ENCODE measurements at places on chromosomes 5 and 9.

GRCh38 chr5:157358871-157359270, 92.9 kb downstream of the CYFIP2 start:
- DNase-seq, result no peak

DNA sequence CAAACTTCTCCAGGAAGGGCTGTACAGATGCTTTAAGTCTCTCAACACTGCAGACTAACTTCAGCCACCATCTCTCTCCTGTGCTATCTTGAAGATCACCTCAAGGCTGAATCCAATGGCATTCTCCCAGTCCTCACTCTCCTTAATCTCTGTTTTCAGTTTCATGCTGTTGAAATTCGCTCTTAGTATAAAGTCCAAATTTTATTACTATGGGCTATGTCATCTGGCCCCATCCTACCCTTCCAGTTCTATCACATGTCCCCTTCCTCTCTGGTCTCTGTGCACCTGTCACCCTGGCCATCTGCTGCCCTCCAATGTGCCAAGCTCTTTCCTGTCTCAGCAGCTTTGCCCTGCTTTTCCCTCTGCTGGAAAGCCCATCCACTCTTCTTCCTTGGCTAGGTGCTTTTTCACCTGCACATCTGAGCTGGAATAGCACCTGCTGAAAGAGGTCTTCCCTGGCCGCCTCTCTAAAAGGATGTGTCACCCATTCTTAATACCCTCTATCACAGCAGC, 284.7 kb upstream of the MAP3K1 start:
- no peak for DNase-seq

GRCh38 chr5:116532762-116533525, 41.7 kb downstream of the SEMA6A start:
- no peak for DNase-seq

DNA sequence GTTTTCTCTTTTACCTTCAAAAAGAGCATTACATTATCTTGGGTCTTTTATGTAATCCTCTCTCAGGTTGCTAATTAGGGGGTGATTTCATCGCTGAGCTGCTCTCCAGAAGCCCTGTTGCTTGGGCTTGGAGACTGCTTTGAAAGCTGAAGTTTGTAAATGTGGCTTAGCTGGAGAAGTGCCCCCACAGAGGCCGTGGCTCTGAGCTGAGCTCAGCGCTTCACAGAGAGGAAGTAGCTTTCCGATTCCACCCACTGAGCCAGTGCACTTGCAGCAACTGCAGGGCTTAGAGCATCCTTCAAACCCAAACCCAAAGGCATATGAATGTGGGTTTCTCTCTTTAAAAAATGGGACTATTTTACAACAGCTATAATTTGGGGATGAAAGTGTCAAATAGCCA, 13.7 kb upstream of the NXNL2 start:
- DNase-seq, result no peak

DNA sequence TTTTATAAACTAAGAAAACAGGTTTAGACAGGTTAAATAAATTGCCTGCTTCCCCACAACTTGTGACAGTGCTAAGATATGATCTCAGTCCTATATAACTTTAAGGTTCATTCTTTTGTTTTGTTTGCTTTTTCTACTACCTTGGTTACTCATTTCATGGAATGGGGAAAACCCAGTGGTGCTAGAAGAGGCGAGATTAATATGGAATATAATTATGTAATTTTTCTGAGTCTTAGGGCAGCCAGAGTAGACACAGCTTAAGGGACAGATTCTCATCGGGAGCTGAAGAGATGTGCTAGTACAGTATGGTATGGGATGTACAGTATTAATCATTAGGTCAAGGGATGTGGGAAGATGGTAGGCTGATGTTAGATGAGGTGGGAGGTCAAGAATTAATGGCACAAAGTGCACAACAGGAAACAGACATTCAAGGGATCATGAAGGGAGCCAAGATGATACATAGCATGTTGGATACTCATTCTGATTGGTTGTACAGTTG, 6.2 kb downstream of the TRIM32 start:
- peak; percentile 47 for DNase-seq

- no peak for DNase-seq
Observed at GRCh38 chr9:74557571-74557970, 60.4 kb downstream of the RORB start.

DNA sequence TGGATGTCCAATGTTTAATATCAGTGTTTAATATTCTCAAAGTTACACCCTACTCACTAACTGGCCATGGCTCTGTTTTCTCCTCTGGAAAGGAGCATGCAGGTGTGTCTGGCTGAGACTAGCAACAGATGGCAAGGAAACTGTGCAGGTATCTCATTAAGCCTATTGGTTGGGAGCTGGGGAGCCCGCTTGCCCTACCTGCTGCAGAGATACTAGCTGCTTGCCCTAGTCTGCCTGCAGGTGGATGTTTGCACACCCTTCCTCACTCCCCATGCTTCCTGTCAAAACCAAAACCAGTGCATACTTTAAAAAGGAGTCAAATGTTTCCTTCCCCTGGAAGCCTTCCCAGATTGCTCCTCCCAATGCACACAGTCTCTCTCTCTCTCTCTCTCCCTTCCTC, 228.3 kb upstream of the RASEF start:
- DNase-seq, result no peak

GRCh38 chr5:177189965-177190364, 56.4 kb downstream of the NSD1 start:
- DNase-seq, result no peak

DNA sequence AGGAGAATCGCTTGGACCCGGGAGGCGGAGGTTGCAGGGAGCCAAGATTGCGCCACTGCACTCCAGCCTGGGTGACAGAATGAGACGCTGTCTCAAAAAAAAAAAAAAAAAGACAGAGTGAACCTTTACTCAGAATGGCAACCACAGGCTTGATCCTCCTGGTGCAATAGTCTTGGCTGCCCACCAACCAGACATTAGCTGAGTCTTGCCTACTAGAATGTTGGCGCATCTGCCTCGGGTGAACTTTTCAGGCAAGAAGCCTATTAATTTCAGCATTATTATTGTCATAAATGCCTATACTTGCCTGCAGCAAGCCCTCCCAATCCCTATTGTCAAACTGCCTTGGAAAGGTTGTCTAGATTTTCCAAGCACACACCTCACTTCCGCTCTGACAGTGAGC, 4.2 kb downstream of the SERINC5 start:
- DNase-seq, result no peak

DNA sequence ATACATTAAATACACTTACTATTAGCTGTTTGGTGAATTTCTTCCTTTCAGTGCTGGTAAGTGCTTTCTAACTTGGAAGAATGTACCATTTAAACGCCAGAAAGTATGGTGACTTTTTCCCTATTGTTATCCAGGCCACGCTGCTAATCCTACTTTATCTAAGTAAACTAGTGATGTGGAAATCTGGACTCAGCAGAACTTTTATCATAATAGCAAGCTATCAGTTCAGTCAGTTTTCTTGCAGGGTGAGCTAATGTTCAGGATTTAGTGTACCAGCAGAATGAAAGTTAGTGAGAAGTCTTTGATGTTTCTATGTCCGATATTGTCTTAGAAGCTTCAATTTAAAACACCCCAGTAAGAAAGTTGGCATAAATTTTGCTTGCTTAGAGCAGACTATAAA, 72.2 kb downstream of the HSD17B4 start:
- no peak for DNase-seq

- DNase-seq, result no peak
Observed at GRCh38 chr9:85224301-85224700, 517.5 kb downstream of the AGTPBP1 start.

DNA sequence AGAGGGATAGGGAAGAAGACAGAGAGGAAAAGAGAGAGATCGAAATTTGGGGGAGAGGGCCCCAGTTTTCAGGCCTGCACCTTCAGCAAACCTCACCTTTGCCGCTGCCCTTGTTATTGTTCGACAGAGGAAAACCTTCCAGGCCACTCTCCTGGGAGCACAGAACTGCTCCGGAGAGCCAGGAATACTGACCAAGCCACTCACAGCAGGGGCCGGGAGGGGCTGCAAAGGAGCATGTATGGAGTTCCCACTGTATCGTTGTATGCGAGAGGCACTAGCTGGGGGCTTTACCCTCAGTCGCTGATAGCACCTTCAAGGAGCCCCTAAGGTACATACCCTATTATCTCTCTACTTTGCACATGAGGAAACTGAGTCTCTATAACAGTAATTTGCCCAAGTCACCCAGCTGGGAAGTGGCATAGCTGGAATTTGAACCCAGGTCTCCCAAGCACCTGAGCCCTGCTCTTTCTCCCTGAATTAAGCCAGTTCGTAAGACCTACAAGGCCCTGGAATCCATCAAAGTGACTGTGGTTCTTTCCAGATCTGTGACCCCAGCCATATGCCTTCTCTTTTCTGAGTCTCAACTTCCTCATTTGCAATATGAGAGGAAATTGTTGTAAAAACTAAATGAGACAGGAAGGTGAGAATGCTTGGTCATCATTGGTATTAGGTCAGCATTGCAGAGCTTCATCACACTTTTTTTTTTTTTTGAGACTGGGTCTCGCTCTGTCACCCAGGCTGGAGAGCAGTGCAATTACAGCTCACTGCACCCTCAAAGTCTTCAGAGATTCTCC, 21.0 kb upstream of the FOXE1 start:
- no peak for DNase-seq

GRCh38 chr9:19690128-19690527, 98.7 kb downstream of the SLC24A2 start:
- no peak for DNase-seq

DNA sequence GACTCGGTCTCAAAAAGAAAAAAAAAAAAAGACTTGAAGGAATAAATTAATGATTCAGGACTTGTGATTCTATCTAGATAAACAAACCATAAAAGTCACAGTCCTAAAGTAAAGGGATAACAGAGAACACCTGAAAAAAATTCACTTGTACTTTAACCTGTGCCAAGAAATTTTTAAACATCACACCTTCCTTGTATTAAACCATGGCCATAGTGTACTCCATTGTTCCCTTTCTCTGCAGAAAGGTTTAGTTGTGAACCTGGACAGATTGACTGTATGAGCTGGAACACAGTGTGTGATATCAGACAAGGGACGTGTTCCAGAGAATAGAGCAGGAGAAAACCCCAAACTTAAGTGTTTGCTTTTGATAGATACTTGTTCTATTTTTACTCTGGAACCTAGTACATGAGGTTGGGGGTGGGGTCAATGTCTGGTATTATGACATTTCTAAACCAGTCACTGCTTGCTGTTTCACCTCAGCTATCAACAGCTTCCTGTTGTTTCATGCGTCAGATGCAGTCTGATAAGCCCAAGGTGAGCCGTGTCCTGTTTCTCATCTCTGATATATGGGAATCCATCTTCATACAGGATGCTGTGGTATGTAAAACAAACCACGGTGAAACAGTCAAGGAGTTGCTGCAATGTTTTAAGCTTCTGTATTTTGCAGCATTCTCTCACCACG, 62.5 kb upstream of the ITGA1 start:
- no peak for DNase-seq

GRCh38 chr5:15472116-15472515, 27.9 kb upstream of the FBXL7 start:
- no peak for DNase-seq

- no peak for DNase-seq
Observed at GRCh38 chr5:8156706-8157105, 287.8 kb downstream of the MTRR start.

GRCh38 chr5:14936588-14936987, 65.0 kb upstream of the ANKH start:
- DNase-seq, result no peak

DNA sequence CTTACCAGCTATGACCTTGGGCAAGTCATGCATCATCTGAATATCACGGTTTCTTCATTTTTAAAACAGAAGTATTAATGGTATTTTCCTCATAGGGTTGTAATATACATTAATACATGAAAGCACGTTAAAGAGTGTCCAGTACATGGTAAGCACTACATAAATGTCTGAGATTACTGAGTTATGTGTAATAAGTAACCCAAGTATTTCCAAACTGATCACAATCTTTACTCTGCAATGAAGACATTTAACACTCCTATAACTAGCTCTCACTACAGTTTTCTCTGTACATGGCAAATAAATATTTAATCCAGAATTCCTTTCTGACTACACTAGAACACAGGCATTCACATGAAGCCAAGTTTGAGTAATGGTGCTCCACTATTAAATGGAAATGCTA, 4.0 kb downstream of the GLDC start:
- DNase-seq, result peak; percentile 49

DNA sequence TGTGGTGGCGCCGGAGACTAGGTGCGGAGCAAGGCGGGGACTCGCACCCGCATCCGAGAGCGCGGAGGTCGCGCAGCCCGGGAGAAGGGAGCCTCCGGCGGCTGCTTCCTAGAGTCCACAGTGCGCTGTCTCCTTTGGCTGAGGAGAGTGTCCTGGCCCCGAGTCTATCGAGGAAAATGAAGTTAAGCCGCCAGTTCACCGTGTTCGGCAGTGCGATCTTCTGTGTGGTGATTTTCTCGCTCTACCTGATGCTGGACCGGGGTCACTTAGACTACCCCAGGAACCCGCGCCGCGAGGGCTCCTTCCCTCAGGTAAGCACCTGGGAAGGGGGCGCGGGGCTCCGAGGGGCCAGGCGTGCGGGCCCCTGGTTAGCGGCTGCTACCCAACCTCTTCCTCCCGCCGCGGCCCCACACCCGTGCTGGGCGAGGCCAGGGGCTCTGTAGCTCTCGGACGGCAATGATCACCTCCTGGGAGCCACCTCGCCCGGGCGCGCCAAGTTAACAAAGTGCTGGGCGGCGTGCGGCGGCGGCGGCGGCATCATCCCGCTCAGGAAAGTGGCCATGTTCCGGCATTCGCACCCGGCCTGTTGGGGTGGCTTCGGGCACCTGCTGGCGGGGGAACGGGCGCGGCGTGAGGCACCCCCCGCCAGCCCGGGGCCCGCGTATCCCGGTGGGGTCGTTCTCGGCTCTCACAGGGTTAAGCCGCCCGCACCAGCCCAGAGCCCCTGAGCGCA, 681 bp downstream of the MAN2A1 start:
- peak; percentile 44 for DNase-seq

DNA sequence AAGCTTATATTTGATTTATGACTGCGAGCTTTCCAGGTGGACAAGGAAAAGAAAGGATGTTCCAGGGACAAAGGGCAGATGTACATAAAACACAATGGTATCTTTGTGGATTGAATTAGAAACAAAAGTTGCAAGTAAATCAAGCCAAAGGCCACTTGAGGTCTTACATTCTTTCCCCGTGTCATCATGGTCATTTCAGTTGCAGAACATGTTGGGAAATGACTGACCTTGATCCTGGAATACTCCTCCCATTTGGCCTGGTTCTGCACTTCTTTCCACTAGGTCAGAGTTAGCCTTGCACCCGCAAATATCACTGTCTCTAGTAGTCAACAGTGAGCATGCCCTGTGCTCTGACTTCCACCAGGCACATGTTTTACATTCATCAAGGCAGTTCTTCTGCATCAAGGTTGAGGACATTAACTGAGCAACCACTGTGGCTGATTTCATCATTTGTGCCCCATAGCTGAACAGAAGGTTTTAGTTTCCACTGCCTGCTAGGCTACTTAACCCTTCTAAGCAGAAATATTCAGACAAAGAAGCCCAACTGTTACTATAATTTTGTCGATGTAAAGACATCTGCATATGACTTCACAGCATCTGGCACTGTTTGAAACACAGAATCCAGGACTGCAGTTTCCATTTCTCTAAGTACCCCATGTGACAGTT, 1161.7 kb upstream of the DMAC1 start:
- DNase-seq, result no peak

DNA sequence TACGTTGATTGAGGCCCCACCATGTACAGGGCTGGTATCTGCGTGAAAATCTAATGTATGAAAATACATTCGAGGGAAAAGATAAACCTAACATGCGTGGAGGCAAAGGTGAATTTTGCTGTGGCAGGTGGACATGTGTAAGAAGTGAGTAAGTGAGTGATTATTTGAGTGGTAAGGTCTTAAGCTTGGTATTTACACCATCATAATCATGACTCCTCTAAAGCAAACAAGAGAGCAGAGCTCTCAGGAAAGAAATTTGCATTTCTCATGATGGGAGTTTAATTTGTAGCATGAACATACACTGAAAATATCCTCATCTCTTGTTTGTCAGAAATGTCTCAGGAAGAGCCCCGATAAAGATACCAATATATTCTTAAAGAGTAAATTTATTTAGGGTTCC, 260.6 kb downstream of the PSAT1 start:
- DNase-seq, result no peak

All from T47D (cell line).